ENCODE measurements at places on chromosomes 7 and 10.

DNA sequence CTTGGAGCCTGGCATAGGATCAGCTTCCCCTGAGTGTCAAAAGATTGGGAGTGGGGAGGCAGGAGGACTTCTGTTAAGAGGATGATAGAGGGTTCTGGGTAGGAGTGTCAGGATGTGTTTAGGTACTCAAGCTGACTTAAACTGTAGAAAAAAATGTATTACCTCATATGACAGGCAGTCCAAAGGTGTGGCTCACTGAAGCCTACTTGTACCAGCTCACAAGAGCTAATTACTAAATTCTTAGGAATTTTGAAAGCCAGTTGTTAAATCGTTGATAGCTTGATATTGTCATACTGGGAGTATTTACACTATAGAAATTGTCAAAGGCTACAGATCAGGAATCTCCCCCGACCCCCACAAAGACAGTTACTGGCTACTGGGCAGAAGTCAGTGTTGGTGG, 32.1 kb downstream of the FAS start:
- DNase-seq: no peak

- no peak for DNase-seq
Observed at GRCh38 chr7:70568674-70569334, 563.1 kb upstream of the GALNT17 start.

GRCh38 chr10:117411479-117412399, 36.5 kb upstream of the PDZD8 start:
- no peak for DNase-seq

DNA sequence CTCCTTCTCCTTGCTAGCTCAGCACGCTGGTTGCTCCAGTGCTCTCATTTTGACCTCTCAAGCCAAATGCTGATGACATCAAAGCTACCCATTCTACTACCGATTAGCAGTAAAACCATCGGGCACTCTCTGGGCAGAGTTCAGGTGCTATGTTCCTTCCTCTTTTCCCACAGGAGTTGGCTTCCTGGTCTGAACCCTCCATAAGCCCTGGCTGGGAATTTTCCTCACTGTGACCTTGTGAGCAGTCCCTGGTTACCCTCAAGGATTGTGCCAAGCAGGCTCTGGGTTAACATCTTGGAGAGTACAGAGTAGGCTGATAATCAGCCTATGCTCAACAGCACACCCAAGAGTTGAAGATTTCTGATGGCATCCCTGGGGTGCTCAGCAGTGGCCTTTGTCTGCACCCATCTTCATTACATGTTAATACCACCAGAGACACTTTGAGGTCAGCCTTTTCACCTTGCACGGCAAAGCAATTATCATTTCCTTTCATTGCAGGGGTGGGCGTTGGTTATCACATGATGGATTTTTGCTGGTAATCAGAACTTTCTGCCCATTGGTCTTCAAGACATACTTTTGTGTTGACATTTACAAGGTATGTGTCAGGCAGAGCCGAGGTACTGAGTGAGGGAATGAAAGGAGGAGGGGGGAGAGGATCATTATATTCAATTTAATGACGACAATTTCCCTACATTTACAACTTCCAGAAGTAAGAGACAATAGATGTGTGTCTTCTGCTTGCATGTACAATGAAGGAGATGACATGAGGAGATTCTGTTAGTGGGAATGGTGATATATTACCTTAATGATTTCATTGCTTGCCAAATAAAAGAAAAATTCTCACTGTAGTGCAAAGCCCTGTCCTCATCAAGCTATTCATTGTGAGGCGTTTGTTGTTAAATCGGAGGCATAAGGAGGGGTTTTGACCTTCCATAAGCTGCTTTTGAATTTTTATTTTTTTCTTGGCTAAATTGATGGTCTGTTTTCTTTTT, 452.0 kb downstream of the LRMDA start:
- no peak for DNase-seq

DNA sequence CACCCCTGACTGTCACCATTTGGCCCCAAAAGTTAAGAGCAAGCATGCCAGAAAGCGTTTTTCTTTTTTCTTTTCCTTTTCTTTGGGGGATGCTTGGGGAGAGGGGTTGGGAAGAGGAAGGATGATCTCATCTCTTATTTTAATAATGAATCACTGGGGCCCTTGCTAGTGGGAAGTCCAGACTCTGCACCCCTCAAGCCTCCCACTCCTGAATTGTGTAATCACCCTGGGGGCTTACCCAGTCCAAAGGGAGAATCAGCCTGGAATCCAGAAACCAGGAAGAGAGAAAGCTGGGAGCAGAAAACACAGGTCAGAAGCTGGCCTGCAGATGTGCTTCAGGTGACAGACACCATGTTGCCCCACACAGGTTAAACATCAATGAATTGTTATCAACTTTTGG, 14.7 kb upstream of the HABP2 start:
- DNase-seq: no peak

DNA sequence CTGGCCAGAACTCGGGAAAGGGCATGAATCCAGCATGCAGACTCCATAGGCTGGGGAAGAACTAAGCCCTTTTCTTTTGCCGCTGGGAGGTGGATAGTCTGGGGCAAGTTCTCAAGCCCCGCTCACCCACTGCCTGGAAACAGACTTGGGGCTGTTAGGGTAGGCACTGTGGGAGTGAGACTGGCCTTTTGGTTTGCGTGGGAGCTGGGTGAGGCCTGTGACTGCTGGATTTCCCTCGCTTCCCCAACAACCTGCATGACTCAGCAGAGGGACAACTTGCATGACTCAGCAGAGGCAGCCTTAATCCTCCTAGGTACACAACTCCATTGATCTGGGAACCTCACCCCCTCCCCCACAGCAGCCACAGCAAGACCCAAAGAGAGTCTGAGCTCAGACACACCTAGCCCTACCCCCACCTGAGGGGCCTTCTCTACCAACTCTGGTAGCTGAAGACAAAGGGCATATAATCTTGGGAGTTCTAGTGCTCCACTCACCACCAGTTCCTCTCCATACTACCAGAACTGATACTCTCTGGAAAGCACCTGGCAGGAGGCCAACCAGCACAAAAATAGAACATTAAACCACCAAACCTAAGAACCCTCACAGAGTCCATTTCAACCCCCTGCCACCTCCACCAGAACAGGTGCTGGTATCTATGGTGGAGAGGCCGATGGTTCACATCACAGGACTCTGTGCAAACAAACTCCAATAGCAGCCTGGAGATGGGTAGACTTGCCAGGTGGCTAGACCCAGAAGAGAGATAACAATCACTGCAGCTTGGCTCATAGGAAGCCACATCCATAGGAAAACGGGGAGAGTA, 81.4 kb upstream of the LAMB4 start:
- no peak for DNase-seq

DNA sequence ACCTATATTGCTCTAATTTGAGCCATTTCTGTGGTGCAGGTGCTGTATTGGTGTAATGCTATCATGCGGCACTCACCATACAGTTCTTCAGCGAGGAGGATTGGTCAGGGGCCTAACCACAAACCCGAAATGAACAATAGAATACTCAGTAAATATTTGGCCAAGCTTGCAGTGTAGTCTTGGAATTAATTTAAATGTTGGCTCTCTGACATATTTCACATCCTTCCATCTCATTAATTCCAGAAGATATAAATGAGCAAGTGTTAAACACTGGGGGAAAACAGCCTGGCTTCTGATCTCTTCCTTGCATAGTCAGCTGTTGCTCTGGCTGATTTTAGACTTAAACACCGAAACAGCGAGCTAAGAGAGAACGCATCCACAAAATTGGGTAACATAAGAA, 663.1 kb upstream of the GHITM start:
- DNase-seq: no peak

DNA sequence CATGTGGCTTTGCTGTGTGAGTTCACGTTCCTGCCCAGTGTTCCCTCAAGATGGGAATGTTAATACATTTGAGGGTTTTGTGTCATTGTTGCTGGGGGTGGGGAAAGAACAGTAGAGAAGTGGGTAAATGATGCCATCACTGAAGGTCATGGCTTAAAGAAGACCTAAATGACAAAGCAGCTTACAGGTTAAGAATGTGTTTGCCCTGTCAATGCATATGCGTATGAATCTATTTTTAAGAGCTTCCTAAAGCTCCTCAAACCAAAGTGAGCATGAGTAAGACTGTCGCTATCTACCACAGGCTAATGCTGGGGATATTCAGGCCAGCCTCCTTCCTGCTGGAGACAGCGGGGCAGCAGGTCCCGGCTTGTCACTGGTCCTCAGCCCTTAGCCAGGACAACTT, 162.9 kb downstream of the CREB5 start:
- no peak for DNase-seq

- no peak for DNase-seq
Observed at GRCh38 chr7:111199643-111200042, 108.7 kb downstream of the LRRN3 start.

GRCh38 chr7:108165723-108166122, 35.6 kb upstream of the LAMB4 start:
- DNase-seq: no peak

DNA sequence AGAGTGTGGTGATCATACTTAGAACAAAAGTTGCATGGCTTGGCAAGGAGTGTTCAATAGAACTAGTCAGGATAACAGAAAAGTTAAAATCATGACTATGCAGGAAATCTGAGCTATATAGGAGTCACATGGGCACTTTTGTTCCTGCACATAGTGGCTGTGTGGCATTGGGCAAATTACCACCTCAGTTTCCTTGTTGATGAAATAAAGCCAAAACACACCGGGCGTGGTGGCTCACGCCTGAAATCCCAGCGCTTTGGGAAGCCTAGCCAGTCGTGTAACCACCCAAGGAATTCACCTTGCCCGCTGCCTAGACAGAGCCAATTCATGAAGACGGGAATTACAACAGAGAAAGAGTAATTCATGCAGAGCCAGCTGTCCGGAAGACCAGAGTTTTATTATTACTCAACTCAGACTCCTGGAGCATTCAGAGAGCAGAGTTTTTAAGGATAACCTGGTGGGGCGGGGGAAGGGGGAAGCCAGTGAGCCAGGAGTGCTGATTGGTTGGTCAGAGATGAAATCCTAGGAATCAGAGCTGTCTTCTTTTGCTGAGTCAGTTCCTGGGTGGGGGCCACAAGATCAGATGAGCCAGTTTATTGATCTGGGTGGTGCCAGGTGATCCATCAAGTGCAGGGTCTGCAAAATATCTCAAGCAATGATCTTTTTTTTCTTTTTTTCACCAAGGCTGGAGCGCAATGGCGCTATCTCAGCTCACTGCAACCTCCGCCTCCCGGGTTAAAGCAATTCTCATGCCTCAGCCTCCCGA, 6.4 kb upstream of the MKRN1 start:
- DNase-seq: no peak

DNA sequence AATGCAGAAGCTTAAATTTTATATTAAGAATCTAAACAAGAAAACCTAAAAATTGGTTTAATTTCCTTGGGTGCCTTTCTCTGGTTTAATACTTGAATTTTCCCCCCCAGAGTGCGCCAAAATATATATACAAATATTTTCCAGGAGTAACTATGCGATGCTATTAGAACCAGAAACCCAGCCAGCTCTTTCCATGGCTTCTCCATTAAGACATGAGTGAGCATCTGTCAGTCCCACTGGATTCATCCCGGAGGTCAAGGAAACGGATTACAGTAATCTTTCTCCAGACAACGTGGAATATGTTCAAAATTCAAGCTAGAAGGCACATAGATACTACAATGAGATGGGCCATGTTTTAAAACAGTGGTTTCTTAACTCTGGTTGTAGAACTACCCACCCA, 148.8 kb downstream of the TAX1BP1 start:
- no peak for DNase-seq

GRCh38 chr10:124351481-124352220, 67.1 kb downstream of the OAT start:
- no peak for DNase-seq

DNA sequence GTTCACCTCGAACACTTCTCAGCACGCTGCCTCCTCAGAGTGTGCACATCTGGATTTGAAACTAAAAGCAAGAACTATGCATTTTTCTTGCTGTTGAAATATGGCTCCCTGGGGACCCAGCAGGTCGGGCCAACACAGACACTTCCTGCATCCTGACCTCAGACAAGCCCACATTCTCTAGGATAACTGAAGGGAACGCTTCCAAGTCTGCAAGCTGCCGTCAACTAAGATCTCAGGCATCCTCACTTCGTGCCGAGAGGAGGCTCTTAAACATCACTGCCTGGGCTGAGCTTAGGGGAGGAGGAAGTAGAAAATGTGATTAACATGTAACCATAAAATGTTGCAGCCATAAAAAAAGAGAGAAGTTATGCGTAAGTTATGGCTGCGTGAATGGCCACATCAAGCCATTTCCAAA, 65.5 kb downstream of the PYROXD2 start:
- DNase-seq: no peak

DNA sequence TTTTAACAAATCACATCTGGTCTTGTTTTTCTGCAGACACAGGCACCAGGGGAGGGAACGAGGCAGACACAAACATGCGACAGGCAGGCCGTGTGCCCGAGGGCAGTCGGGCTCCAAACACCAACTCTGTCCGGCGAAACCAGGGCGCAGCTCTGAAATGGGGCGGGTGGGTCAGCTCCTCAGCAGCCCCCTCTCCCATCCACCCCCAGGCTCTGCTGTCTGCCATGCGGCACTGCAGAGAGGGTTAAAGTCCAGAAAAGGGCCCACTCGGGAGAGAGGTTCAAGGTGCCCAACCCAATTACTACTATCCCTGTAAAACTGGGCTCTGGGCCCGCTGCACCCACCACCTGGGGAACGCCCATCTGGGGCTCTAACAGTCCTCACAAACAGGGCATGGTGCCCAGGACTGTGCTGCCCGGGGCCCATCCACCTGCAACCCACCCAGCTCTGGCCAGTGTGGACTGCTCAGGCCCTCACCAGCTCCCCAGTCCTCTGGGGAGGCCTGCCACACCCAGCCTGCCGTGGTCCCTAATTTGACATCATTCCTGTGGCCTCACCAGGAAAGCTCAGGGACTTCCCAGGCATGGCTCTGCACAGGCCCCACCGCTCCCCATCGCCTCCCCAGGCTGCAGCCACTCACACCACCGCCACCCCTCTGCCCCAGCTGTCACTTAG, 18.7 kb downstream of the YKT6 start:
- DNase-seq: no peak

GRCh38 chr7:101947899-101948298, 130.5 kb downstream of the CUX1 start:
- no peak for DNase-seq

DNA sequence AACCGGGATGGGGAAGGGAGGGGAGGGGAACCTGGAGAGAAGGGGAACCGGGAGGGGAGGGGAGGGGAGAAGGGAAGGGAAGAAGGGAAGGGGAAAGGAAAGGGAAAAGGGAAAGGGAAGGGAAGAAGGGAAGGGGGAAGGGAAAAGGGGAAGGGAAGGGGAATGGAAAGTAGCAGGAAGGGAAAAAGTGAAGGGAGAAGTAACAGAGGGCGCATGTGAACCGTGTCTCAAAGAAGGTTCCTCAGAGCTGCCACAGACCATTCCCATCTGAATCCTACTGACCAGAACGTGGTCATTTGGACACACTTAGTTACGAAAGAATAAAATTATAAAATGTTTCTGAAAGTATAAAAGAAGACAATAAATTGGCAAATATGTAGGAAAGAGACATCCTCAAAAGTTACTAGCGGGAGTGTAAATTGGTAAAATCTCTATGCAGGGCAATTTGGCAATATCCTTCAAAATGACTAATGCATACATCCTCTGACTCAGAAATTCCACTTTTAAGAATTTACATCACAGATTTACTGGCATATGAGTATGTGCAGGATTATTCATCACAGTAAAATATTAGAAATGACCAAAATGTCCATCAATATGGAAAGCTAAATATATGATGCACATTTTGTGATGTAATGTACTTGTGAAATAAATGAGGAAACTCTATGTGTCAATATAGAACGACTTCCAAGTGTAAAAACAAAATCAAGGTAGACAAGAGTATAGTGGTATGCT, 12.9 kb downstream of the C10orf67 start:
- no peak for DNase-seq

- no peak for DNase-seq
Observed at GRCh38 chr10:124149189-124150042, 56.0 kb upstream of the CHST15 start.

- DNase-seq: no peak
Observed at GRCh38 chr10:86252556-86252955, 114.0 kb downstream of the GRID1 start.

All from activated naive CD4-positive, alpha-beta T cell (primary cell).